Thyroid gland (tissue), 4 donors: ENCODE measurements at places on chromosomes 6 and 20. TPM values are rescaled to one million over a fixed set of nuclear protein-coding genes. Genes with fewer than 3 reads are reported as not detected.

DNA sequence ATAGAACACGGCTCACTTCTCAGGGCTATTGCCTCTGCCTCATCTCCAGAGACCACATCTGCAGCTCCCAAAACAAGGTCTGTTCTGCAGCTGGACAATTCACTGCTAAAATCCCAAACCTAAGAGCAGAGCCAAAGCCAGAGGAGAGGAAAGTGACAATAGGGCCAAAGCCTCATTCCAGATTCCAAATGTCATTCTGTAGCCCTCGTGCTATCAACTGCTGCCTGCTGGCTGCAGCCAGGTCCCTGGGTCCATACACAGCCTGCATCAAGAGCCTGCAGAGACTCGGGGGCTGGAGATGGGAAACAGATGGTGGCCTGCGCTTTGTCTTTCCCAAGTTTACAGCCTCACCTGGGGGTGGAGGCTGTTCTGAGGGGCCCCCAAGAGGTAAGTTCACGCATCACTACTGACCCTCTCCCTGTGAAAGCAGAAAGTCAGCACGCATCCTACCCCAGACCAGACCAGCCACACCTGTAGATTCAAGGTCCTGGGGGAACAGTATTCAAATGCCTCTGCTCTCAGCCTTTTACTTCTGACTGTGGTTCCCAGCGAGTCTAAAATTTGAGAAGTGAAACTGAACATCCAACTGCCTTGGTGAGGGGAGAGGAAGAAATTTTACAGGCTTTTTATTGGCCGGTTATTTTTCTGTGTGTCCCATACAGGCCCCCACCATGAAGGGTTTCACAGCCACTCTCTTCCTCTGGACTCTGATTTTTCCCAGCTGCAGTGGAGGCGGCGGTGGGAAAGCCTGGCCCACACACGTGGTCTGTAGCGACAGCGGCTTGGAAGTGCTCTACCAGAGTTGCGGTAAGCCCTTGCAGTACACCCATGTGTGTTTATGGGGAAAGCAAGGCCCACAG is at the start of gene LY86:
Gene LY86 (plus strand): TSS at position 657 of the 860 bp plus-strand sequence. CDS start 15 bp downstream, at position 672.
- DNase-seq, result no peak

ISM1 gene
- total RNA-seq, result 77.5 TPM

RAET1E gene
- total RNA-seq, result not detected

OR14J1 gene
- not detected for total RNA-seq

PPIL6 gene
- total RNA-seq, result 31.2 TPM

- DNase-seq, result no peak
These were observed 6.4 kb downstream of the OSBPL2 start for GRCh38 chr20:62244644-62245108.

DNA sequence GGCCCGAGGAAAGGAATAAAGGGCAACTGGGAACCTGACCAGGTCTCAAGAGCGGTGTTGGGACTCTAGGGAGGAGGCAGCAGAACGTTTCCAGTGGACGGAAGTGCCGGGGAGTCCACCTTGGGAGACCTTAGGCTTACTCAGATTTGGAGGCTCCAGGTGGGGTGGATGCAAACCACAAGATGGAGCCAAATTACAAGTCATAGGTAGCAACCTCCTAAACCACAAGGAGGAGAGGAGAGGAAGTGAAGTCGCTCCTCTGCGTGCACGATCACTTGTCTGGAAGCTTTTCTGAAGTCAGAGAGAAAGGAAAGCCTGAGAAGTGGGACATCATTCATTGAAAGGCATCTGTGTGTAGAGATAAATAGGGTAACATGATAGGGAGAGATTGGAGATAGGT is 9.3 kb downstream of the HLA-DOA start:
- DNase-seq, result no peak

- DNase-seq, result no peak
These were observed 425.5 kb downstream of the TBC1D32 start for GRCh38 chr6:120908767-120909166.

OPRM1 gene
- not detected for total RNA-seq

- DNase-seq, result no peak
These were observed 167.3 kb upstream of the AKIRIN2 start for GRCh38 chr6:87869064-87869905.

DNA sequence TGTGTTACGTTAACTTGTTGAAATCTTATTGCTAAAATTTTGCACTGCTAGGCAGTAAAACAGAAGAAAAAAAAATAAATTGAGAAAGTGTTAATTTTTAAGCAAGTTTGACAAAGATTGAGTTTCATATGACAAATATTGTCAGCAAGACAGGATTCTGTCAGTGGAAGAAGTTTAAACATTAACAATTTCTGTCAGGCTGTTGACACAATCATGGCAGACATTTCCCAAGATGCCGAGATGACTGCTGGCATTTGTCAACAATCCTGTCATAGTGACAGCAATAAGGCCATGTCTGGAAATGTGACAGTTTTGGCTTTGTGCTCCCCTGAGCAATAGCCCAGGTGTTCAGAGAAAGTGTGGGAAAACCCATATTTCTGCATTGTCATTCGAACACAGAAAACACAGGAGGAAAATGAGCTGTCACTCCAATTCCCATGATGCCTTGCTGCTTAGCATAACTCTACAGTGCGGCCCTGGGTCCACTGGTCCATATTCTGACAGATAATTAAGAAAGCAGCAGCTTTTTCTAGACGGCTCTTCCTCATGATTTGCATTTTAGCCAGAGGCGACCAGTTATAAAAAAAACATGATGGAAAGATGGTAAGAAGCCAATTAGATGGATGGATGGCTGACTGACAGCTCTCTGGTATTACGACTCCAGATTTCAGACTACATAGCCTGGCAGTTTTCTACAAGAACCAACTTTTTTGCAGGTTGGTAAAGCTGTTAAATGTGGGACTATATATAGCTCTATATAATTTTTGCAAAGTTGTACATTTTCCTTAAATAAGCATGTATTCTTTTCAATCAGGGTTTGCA is 43.6 kb upstream of the DEFB112 start:
- DNase-seq, result no peak

GRCh38 chr20:59307270-59307669 is 6.9 kb downstream of the EDN3 start:
- peak; percentile 64 for DNase-seq
